MM.1S (cell line): ENCODE measurements at places on chromosomes 7 and 10.

- no peak for DNase-seq
Observed at GRCh38 chr10:80468002-80468401, 13.9 kb downstream of the TSPAN14 start.

GRCh38 chr10:81843042-81843441 is 32.0 kb upstream of the NRG3 start:
- peak; percentile 26 for DNase-seq

DNA sequence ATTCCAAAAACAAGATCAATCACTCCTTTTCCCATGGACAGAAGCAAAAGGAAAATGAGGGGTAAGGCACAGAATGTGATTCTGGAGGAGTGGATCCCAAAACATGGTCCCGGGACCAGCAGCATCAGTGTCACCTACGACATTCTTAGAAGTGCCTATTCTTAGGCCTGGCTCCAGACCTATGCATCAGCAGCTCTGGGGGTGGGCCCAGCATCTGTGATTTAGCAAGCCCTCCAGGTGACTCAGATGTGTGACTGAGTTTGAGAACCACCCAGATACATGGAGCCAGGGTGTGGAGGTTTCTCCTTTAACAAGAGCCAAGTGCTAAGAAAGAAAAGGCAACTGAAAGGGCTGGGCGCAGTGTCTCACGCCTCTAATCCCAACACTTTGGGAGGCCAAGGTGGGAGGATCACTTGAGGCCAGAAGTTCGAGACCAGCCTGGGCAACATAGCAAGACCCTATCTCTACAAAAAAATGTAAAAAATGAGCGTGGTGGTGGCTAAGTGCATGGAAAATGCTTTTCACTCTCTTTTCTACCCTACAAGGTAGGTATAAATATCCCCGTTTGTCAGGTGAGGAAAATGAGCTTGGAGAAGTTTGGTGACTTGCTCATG is 17.1 kb upstream of the ARPC1A start:
- no peak for DNase-seq

GRCh38 chr7:136293841-136294391 is 316.8 kb upstream of the MTPN start:
- DNase-seq, result peak; percentile 24

DNA sequence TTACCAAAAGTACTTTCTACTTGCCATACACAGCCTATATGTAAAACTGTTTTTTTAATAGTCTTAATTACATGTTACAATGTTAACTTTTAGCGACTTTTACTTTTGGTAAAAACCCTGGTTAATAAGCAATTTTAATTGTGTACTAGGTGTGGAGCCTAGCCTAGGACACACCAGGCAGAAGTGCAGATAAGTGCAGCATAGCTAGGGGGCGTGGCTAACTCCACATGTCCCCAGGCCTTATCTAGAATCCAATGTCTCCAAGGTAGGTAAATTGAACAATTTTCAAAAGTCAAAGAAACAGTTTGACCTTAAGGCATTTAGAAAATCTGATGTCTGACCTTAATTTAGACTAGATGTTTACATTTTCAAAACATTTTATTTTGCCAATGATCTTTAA is 858.7 kb downstream of the CCSER2 start:
- DNase-seq, result no peak

DNA sequence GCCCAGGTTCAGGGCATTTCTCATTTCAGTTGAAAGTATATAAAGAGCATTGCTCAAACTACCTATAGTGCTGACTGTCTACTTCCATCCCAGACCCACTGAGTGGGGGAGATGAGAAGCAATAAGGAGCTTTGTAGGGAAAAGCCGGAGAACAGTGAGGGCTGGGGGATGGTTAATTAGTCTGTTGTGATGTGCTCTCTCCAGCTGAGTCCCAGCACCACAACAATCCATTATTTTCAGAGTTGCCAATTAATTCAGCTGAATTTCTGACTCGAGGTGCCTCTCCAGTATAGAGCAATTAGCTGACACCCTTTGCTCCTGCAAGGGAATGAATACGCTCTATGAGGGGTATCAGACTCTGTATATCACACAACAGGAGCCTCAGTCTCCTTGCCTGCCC is 1118.6 kb downstream of the SORCS3 start:
- no peak for DNase-seq

- DNase-seq, result peak; percentile 71
Observed at GRCh38 chr7:140674356-140674800, 1.6 kb downstream of the ADCK2 start.

DNA sequence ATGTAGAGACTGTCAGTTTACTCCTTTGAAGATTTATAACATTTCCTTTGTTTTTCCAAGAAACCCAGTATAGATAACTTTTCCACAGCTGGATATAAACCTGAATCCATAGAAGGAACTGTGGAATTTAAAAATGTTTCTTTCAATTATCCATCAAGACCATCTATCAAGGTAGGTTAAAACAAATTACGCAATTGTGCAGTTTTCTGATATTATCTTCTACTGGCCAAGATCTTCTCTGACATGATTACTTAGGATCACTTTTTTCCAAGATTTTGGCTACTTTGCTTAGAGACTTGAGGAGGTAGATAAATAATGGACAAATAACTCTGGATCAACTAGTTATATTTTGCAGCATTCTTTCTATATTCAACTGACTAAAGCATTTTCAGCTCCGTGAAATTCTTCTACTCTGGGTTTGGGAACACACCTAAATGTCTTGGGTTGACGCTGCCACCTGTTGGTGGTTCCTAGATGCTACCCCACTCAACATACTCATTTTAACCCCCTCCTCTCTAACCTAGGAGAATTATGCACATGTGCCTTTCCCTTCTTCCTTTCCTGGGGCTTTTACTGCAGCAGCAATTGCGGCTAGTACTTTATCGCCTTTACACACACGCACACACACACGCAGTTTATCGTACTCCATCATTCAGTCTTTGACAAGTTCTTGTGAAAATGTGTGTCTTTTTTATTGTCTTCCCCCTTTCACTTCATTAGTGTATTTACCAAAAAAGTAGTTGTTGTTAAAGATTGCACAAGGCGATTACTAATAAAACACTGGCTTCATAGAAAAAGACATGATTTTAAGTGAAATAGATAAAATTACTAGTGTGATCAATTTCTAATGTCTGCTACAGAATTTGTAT is 32.7 kb downstream of the ABCB5 start:
- peak; percentile 50 for DNase-seq

DNA sequence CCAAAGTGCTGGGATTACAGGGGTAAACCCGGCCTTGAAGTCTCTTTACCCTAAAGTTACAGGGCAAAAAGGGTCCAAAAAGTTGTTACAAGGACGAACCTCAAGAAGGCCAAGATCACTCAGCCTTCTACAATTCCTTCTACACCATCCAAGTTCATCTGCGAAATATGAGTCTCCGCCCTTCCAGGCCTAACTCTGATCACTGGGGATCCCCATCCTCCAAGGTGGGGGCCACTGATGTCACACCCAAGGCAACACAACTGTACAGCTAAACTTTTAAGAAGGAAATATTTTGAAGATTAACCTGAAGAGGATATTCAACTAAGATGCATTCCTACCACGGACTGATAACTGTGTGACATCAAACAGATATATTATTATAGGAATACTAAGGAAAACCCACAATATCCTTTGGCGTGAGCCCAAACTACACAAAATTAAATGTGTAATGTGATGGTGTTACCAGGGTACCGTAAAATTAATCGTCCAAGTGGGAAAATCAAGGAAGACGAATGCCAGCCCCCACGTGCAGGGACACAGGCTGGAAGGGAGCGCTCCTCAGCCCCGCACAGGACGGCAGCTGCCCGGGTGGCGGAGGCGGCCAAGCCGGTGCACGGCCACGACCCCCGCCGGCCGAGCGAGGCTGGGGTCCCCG is 1.0 kb downstream of the PAXIP1 start:
- DNase-seq, result no peak

DNA sequence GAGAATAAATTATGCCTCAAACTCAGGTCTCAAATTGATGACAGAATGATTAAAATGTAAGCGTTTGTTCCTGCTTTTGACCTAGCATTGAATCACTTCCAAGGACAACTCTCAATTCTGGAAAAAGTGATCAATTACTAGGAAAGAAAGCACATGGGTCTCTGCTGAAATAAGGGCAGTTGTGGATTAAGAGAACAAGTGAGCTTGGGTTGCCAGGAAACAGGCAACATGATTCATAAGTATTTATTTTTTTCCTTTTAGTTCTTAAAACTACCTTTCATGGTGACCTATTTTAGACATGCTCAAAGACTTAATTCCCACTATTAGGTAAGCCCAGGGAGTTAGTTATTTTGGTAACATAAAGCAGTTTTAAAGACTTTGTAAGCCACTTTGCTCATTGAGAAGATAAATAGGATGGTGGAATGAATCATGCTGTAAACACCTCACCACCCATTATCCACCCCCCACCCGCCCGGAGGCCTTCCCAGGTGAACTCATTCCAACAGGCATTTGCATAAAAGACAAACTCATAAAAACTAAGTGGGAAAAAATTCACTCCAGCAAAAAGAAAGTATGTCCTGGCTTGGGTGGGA is 728.3 kb downstream of the SORCS1 start:
- no peak for DNase-seq

- DNase-seq, result no peak
Observed at GRCh38 chr10:80320377-80320776, 30.9 kb upstream of the MAT1A start.

DNA sequence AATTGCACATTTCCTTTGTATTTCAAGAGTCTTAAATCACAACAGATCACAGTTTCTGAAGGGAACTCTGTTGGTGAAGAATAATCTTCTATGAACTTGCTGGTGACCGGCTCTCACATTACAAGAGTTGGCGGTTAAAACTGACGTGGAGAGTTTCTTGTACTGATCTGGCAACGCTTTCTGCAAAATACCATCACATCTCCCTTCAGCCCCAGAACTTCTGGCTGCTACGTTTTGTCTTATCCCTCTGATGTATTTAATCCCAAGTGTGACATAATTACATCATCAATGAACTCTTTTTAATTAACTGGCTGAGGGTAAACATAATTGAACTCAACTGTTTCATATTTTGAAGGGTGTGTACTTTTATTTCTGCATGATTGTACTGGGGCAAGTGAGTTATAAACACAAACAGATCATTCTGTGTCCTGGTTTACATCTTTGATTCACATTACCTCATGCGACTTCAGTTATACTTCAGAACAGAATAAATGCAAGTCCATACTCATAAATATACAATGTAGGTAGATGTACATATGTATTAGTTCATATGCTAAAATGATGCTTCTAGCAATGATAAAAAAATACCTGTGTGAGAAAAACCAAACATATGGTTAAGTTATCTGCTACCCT is 105.1 kb upstream of the NPVF start:
- no peak for DNase-seq

GRCh38 chr10:14243221-14243620 is 87.5 kb downstream of the FRMD4A start:
- no peak for DNase-seq

DNA sequence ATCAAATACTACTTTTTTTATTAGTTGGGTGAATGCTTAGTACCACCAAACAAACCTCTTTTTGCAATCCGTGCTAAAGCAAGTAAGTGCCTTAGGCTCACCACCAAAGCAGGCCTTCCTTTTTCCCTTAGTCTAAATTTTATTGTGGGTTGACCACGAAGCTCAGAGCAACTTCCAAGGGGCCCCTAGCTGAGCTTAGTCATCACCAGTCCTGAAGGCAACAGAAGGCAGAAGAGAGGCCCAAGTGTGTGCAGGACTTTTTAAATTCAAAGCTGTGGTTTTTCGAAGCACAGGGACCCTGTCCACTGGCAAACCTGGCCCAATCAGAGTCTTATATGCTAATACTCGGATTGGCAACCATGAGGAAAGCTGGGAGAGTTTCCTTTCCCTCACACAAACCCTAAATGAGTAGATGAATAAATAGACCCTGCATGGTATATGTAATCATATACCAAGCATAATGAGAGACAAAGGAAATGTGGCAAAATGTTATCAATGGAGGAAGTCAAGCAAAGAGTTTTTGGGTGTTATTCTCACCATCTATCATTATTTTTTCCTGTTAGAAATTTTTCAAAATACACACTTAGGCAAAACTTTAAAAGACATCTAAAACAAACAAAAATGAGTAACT is 453.2 kb upstream of the GALNT17 start:
- no peak for DNase-seq

GRCh38 chr10:456486-456885 is 233.0 kb downstream of the DIP2C start:
- DNase-seq, result no peak

GRCh38 chr7:150631084-150631826 is 930 bp downstream of the GIMAP6 start:
- no peak for DNase-seq

- no peak for DNase-seq
Observed at GRCh38 chr7:134890246-134891240, 95.8 kb upstream of the AGBL3 start.

DNA sequence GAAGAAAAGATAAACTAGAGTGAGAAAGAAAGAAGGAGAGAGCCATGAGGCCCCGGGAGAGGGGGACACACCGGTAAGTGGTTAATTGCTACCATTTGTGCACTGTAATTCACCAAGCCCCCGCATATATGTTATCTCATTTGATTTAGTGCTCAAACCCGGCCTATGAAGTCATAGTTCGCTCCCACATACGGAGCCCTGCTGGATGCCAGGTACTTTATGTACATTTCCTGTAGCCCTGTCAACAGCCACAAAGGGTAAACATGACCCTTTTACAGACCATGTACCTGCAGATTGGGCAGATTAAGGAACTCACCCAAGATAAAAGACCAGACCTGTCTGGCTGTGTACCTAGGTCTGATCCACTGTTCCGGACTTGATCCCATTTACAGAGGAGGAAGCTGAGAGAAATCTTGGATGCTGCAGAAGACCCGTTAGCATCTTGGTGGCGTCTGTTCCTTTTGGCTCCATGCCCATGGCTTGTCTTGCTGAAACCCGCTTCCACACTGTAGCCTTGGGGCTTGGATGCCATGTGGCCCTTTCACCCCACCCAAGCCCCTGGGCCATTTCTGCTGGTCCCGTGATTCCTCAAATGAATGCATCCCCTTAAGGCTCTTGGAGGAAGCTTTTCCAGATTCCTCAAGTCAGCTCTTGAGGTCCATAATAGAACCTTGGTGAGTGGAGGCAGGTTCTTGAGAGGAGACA is 32.3 kb downstream of the FAM241B start:
- DNase-seq, result no peak

DNA sequence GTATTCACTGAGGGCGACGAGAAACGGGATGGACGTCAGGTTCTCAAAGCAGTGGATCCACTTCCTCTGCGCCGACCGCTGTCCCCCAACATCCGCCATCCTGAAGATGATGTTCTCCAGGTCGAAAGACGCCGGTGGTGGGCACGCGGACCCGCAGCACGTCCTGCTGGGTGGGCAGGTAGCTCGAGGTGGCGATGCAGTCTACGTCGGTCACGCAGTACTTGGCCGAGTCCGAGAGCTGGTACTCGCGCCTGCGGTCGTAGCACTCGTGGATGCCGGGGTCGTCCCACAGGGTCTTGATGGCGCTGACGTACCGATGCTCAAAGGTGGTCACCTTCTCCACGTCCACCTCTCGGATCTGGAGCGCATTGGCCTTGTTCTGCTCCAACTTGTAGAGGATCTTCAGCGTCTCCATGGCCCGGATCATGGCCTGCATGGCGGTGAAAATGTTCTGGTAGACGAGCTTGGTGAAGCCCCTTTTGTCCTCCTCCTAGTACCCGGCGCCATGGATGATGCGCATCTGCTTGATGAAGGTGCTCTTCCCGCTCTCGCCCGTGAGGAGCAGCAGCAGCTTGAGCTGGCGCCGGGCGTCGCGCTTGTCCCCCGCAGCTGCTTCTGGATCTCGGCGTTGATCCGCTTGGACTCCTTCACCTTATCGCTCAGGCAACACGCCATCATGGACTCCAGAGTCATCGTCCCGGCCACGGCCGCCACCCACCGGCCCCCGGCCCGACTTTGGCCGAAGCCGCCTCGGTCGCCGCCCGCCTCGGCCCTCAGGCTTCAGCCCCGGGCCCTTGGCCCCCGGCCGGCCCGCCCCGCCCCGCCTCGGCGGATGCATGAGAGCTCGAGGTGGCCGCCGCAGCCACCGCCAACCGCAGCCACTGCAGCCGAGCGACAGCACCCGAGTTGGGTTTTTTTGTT is 122.9 kb upstream of the KCTD7 start:
- DNase-seq, result no peak
